ENCODE measurements at places on chromosomes 13 and 19. TPM values are rescaled to one million over a fixed set of nuclear protein-coding genes. Genes with fewer than 3 reads are reported as not detected.

Gene COL5A3
- 2.6 TPM for total RNA-seq

Gene ZNF587B
- total RNA-seq: 17.7 TPM

Gene SIRT6
- total RNA-seq: 29.1 TPM

Gene LILRA5
- not detected for total RNA-seq

Gene TNFSF9
- 12.1 TPM for total RNA-seq

Gene IZUMO2
- total RNA-seq: not detected

Gene QPCTL
- total RNA-seq: 25.0 TPM

Gene ZNF442
- 0.48 TPM for total RNA-seq

Gene OR4F17
- total RNA-seq: not detected

Gene THAP8
- 13.9 TPM for total RNA-seq

Gene GAPDHS
- not detected for total RNA-seq

Gene IFI30
- 21.0 TPM for total RNA-seq

Gene ERICH6B
- not detected for total RNA-seq

- DNase-seq: no peak
Observed at GRCh38 chr13:49251326-49251725, 3.6 kb downstream of the CDADC1 start.

DNA sequence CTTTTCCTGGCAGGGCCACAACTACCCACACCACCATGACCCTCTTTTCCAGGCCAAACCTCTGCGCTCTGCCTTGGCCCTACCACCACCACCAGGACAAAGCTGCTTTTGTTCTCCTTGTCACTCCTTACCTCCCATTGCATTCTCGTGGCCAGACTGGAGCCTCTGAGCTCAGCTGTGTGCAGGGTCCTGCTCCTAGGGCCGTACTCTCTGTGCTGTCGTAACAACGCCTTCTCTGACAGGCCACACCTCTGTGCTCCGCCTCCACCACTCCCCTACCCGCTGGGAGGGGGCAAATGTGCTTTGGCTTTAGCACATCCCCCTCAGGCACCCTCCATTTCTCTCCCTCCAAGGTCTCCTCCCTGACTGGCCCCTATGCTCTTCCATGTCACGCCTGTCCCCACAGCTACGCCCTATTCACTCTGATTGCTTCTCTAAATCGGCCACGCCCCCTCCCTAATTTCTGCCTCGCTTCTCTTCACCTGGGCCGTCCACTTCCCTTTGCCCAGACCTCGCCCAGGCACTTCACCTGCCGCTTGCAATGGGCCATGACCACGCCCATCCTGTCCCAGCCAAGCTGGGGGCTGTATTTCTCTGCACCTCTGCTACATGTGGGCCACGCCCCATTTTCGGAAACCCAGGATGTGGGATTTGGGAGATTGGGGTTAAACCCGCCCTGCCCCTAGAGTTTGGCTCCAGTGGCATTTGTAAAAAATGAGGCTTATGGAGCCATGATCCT lies 472.3 kb downstream of the KLF12 start:
- DNase-seq: no peak

DNA sequence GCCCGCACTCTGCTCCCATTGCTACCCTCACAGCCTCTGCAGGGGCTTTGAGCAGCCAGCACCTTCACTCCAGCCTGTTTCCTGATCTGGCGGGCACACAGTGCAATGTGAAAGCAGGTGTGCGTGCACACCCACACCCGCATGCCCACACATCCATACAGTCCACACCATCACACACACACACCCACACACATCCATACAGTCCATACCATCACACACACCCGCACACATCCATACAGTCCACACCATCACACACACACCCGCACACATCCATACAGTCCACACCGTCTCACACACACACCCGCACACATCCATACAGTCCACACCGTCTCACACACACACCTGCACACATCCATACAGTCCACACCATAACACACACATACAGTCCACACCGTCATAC lies 28.0 kb downstream of the PIAS4 start:
- DNase-seq: no peak

DNA sequence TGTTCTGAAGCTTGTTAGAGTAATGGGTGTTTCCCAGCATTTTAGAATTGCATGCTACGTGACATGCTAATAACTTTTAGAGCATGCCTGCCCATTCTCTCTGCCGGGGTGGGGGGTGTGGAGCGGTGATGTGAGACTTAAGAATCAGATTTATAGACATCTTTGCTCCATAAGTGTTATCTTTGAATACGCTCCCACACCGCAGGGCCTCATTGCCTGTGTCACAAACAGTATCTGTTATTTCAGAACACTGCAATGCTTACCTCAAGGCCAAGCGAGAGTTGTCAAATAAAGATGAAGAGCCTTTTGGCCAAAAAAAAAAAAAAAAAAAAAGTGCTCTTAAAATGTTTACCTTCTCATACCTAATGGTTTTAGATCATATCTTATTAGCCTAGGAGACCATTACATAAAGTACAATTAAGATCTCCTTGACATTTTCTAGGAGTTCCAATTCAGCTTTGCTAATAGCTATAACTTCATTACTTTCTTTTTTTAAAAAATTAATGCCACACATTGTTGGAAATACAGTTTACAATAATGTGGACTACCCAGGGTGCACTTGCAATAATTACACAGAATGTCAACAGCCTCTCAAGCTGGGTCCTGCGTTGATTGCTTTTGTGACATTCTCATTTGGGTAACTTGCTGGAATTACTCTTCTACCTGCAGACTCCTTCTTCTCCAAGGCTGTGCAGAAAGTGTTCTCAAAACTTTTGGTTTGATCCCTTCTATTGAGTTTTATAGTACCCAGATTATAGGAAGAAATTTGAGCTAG lies 525.3 kb downstream of the KLF12 start:
- DNase-seq: no peak

- no peak for DNase-seq
Observed at GRCh38 chr19:14073925-14074838, 1.6 kb downstream of the MISP3 start.

DNA sequence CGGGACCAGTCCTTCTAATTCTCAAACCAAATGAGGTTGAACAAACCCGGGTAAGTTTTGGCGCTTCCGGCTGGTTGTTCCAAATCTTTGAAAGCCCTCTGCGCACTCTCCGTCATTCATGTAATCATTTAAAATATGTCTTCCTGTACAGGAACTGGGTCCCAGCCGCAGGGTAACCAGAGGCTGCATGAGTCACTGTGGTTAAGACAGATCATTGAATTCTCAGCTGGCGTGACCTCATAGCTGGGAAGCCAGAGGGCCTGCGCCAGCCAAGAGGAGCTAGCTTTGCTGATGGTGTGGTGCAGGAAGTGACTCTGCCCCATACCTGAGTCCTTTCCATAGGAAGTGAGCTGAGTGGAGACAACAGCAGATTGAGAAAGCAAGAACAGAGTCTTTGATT lies 135.2 kb downstream of the TSHZ3 start:
- DNase-seq: peak; percentile 89

GRCh38 chr19:36255316-36255715 lies 40.4 kb downstream of the ZNF146 start:
- DNase-seq: no peak

GRCh38 chr19:14090509-14091080 lies at the start of gene SAMD1:
Gene SAMD1 (minus strand): TSS chr19:14090751.
- DNase-seq: no peak

- peak; percentile 67 for DNase-seq
Observed at GRCh38 chr19:19490214-19490968, 25.0 kb downstream of the TSSK6 start.

DNA sequence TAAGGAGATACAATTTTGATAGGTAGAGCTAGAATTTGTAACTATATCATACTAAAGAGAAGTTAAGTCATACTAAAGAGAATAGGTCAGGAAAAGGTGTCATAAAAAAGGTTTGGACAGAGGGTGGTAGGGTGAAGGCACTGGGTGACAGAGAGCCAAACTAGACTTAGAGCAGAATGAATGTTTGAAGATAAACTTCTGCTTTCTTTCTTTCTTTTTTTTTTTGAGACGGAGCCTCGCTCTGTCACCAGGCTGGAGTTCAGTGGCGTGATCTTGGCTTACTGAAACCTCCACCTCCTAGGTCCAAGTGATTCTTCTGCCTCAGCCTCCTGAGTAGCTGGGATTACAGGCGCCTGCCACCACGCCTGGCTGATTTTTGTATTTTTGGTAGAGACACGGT lies 44.1 kb downstream of the TM9SF2 start:
- no peak for DNase-seq

DNA sequence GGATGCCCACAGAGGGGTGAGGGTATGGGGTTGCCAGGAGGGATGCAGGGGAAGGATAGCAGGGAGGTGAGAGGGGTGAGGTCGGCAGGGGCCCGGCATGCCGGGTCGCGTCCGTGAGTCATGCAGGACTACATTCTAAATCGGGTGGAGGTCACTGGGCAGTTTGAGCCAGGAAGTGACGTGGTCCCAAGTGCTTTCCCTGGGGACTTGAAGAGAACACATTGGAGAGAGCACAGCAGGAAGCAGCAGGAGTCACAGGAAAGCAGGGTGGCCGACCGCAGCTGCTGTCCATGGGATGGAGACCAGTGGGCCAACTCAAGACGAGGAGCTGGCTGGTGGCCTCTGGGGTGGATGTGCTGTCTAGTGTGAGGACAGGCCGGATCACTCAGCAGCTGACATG lies 92.0 kb upstream of the WASF3 start:
- DNase-seq: no peak

DNA sequence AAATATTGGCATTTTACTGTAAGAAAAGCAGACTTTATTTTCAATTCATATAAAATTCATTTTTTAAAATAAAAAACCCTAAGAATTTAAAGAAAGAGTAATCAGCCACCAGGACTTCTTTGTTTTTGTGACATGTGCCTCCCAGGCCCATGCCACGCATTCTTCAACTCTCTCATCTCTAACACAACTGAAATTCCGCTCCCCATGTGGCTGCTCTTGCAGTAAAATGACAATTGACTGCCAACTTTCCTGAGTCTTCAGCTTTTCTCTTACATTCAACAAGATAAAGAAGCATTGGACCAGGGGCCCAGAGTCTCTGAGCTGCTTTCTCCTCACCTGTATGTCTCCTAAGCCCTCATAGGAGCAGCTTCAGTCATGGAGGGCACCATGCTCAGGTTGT lies 372.1 kb downstream of the UQCRFS1 start:
- no peak for DNase-seq

- DNase-seq: no peak
Observed at GRCh38 chr13:27064252-27064995, 107.2 kb downstream of the USP12 start.

- DNase-seq: no peak
Observed at GRCh38 chr13:104597546-104598180, 1531.4 kb upstream of the SLC10A2 start.

GRCh38 chr19:3499738-3500428 lies 591 bp downstream of the DOHH start:
- no peak for DNase-seq

DNA sequence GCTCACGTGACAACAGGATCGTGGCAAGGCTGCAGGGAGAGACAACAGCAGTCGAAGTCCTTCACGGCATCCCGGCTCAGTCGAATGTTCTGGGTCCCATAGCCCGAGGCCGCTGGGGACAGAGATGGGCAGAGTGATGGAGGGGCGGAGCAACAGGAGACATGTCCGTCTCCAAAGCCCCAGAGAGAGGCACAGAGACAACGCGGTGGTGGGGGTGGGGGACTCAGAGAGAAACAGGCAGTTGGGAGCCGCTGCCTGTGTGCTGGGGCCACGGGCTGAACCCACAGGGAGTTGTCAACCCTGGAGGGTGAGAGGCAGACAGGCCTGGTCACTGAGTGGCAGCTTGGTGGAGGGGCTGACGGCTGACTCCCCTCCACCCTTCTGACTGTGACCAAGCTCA lies 20.4 kb downstream of the NOSIP start:
- no peak for DNase-seq

DNA sequence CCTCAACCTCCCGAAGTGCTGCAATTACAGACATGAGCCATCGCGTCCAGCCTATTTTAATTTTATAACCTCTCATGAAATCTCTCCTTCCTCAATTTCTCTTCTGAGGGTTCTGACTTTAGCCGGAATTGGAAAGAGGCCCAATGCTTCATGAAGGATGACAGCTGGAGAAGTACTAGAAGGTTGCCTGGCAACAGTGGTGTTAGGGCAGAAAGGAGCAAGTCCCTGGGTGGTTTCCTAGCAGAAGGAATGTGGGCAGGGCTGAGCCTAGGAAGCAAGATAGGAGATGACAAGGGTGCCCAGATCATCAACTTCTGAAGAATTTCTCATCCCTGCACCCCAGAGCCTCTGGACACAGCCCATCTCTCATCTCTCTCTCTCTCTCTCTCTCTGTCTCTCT lies 25.8 kb downstream of the CACNG6 start:
- no peak for DNase-seq

- no peak for DNase-seq
Observed at GRCh38 chr13:113105032-113105920, at the start of gene F7. Gene F7 (plus strand): TSS chr13:113105791. CDS start chr13:113105842, 51 bp downstream.

- no peak for DNase-seq
Observed at GRCh38 chr19:11931051-11931450, 6.1 kb downstream of the ZNF700 start.

DNA sequence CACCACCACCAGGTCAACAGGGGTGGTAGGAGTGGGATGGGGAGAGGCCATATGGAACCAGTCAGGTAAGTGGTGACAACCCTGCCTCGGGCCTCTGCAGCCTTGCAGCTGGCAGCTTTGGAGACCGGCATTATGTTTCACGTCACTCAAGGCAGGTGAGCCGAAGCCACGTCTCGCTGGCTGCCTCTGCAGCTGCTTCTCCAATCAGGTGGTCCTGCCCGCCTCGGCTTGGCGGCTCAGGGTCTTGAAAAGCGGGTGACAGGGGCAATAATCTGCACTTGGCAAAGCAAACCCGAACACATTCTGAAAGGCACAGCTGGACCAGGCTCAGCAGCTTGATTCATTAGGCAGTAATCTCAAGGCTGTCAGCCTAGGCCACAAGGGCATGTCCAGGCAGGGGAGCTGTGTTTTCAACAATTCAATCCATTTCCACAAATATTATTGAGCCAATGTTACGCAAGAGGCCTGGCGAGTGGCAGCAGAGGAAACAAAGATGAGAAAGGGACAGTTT lies 77.4 kb upstream of the PCDH8 start:
- DNase-seq: no peak

DNA sequence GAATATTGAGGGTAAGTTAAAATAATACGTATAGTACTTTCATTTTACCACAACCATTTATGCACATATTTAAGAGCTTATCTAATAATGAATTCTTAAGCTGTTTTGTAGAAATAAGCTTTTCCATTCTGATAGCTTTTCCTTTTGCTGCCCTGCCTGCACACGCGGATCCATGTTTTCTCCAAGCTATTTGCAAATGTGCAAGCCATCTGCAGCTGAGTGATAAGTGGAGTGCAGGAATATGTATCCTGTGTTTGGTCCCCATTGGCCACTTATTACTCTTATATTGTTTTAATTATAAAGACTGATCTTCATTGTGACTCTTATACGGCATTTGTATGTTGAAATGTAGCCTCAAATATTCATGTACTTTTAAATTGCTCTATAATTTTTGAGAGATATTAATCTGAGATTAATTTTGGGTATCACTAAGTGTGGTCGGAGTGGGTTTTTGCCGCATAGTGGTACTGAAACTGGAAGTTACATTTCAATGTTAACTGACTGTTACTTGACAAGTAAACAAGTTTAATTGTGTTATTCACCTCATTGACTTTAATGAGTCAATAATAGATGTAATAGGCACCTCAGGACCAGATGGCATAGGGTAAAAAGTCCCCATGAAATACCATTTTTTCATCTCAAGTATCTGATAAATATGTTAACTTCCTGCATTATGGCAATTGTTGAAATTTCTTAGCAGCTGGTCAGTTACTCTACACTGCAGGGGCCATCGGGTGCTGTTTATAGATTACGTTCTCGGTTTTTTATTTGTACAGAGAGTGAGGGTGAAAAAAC lies 1567.4 kb downstream of the EFNB2 start:
- DNase-seq: no peak

All from glomerular endothelial cell (primary cell).